ENCODE measurements at places on chromosomes 4 and X.

- DNase-seq: no peak
Measured at GRCh38 chr4:92104506-92104905, 199.3 kb upstream of the GRID2 start.

- DNase-seq: no peak
Measured at GRCh38 chrX:143633461-143634308, 2.2 kb downstream of the SLITRK4 start.

DNA sequence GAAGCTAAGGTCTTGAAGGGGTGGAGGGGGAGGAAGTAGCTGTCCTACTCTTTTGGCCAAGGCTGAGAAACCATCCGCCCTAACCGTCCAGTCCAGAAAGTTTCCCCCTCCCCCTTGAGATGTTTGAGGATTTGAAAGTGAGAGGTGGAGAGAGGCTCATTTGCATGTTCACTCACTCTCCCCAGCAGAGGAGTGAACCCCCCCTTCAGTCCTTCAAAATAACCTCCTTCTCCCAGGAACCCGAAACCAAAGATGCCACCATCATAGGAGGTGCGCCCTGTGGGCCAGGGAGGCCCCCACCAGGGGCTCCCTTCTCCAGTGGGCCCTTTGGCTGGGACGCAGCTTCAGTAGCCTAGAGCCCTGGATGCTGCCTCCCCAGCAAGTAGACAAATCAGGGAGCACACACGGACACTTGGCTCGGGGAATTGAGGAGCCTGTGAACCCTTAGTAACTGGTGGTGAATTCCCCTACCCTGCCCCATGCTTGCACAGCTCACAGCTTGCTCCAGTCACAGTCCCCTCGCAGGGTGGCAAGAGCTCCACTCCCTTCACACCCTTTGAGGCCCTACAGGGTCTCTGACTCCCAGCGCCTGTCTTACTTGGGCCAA lies 25.6 kb downstream of the ELF4 start:
- DNase-seq: no peak

- DNase-seq: no peak
Measured at GRCh38 chr4:90996813-90997212, 869.6 kb downstream of the CCSER1 start.

DNA sequence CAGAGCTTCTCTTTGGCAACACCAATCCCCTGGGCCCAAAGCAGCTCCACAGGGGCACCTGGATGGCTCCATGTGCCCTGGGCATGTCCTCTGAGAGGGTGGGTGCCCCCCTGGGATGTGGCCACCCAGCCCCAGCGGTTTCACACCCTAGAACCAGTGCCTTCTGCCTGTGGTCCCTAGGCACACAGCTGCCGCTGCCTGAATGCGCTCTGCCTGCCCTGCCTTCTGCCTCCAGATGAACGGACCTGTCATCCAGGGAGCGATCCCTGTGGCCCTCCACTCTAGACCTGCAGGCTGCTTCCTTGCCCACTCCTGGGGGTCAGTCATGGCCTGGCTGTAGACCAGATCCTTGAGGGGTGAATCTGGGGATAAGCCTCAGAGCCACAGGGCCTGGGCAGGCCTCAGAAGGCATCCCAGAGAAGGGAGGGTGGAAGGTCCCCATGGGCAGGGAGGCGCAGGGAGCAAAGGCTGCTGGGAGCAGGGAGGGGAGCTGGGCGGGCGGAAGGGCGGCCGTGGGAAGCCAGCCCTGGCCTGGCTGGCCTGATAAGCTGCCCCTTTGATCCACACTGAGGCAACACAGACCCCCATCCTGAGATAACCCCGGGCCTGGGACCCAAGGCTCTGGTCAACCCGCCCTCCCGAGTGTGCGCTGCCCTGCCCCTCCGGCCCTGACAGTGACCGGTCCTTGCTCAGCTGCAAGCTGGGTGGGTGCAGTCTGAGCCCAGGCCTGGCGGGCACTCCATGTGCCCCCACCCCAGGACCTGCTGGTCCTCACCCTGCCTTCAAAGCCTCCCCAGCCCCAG lies 8.1 kb upstream of the FGFR3 start:
- DNase-seq: no peak

GRCh38 chr4:88297212-88297516 lies 12.8 kb upstream of the PPM1K start:
- no peak for DNase-seq

- DNase-seq: no peak
Measured at GRCh38 chr4:184934184-184934583, 84.1 kb upstream of the HELT start.

DNA sequence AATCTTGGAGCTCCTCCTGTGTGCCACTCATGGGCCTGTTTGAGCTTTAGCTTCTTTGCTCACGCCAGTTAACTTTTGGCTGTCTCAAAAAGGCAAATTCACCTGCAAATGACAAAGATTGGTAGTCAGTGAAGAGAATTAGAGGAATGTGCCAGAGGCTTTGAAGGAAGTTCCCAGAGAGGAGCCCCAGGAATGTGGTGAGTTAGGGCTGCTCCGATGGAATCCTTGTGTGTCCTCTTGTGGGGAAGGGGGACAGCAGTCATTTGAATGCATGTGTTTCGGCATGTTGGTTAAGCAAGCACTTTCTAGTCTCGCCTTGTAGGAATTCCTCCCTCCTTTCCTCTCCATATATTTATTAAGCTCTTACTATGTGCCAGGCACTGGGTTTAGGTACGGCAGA lies 62.9 kb downstream of the ELF4 start:
- no peak for DNase-seq

DNA sequence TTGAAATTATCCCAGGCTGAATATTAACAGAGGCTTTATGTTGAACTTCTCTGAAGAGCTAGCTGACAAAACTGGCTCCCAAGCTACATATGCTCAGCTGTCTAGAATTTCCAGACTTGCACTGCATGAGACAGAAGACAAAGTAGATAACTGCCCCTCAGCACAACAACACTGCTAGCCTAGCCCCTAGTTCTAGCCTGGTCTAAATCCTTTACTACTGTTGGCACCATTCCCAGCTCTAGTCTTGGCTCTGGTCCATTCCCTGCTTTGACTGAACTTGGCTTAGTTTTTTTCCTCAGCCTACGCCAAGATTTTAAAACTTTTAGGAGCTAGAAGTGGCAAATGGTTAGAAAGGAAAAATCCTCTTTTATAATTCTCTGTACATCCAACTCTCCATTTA lies 7.6 kb upstream of the OPHN1 start:
- no peak for DNase-seq

DNA sequence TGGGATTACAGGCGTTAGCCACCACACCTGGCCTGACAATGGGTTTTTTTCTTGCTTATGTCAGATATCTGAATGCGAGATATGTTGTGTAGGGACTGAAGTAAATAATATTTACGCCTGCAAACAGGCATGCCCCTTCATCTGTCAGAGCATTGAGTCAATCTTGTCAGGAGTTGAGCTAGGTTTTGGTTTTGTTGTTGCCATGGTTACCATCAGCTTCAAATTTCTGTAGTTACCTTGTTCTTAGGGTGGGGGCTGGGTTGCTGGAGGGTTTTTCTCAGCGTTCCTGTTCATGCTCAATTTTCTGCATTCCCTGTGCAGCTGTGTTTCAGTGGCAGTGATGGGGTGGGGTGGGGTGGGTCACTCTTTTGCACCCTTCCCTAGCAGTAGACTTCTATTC lies 14.5 kb downstream of the MRPL1 start:
- DNase-seq: no peak

- DNase-seq: no peak
Measured at GRCh38 chr4:957581-958313, 15.6 kb downstream of the DGKQ start.

DNA sequence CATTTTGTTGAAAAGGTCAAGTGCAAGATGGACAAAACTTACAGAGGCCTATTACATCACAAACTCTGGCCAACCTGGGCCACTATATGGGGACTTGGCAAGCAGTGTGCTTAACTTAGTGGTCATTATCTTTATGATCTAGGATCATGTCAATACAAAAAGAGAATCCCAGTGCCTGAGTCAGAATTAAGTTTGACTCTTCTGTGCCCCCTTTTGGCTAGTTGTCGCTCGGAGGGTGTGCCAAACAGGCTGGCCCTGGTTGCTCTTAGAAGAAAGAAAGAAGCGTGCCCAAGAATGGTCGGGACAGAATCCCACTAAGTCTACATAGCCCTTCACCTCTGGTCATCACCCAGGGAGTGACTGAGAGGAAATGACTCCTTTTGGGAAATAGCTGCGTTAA lies 100.1 kb downstream of the EIF4E start:
- DNase-seq: no peak

- DNase-seq: no peak
Measured at GRCh38 chr4:183503497-183504063, 1.3 kb upstream of the ING2 start.

DNA sequence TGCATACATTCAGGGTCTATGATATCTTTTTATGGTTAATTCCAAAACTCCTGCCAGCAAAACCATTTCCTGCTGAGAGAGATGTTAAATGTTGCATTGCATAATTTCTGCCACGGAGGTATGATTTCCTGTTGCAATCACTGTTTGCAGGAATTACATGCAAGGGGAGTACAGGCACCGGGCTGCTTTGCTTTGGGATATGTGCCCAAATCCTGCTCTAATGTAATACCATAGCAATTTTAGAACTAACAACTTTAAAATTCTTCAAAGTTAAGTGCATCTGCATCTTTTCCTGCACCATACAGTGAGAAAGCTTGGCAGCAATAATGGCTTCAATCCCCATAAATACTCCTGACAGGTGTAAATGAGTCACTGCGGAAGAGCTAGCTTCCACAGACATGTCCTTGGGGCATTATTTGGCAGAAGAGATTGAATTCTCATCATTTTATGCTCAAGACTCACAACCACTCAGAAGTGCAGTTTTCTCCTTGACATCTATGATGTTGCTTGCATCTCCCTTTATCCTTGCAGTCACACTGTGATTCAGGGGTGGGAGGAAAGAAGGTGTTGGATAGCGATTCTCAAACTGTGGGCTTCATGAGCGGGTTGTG lies 29.6 kb downstream of the TRIM2 start:
- DNase-seq: no peak

DNA sequence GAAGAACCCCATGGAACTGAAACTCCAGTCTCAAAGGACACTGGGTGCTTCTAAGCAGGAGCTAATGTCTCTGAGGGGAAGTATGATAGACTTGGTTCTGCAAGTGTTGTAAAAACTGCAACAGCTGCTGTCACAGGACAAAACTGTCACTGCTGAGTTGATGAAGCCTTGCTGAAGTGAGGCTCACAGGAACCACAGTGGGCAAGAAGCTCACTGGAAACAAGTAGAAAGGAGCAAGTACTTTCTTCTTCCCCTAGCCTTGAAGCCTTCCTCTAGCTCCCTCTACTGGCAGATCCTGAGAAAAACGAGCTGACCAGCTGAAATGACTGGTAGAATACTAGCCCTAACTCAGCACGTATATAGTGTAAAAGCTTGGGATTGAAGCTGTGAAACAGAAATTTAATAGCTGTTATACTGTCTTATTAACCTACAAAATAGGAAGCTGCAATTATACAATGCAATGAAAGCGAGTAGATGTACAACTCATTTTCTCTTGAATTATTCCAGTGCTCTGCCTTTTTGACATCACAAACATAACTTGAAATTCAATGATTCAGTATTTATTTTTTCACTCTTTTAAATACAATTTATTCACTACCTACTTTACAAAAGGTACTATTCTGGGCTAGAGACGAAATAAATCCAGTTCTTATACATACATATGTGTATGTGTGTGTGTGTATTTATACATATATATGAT lies 91.4 kb downstream of the GABRB1 start:
- no peak for DNase-seq

DNA sequence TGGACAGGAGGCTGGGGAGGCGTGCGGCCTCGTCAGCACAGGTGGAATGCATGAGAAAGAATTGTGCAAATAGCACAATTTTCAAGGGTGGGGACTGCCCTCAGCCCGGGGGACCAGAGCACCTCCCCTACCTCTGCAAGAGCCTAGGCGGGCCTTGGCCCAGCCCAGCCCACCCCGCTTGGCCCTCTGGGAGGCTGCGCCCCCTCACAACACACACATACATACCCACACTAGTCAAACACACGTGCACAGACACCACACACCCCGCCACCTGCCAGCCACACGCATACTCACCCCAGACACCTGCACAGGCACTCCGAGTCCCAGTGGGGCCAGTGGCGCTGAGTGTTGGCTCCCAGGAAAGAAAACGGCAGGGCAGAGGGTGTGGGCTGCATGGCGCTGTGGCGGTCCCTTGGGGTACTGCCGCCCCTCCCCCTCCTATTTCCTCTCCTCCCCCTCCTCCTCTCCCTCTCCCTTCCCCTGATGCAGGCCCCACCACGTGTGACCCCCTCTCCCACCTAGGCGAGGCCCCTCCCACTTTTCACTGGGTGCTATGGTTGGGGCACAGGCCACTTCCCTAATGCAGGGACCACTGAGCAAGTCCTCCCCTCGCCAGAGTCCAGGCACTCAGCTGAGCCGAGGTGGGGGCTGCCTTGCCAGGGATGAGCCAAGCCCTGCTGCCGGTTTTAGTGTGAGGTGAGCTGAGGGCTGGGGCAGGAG lies 84.5 kb downstream of the FAM53A start:
- no peak for DNase-seq

DNA sequence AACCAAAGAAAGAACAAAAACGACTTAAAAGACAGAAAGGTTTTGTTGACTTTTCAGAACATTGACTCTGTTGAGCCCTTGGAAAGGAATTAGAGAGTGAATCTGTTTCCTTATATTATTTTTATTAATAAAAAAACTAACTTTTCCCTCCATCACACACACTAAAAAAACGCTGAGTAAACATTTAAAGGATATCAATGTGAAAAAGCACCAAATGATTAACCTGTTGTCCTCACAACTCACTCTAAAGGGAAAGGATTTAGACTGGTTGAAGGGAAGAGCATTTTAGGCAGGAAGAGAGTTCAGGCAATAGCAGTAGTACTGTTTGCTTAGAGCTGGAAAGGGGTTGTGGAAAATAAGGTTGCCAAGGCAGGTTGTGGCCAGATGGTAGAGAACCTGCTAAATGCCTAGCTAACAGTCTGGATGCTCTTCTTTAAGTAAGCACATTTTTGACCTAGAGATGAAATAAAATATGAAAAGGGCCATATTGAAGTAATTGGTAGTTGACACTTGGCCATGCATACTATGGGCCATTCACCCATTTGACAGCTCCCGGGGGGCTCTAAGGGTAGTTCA lies 98.0 kb upstream of the NDP start:
- no peak for DNase-seq

GRCh38 chr4:55458164-55458563 lies 62.4 kb downstream of the TMEM165 start:
- no peak for DNase-seq

- no peak for DNase-seq
Measured at GRCh38 chr4:186642530-186642929, 81.1 kb downstream of the FAT1 start.

DNA sequence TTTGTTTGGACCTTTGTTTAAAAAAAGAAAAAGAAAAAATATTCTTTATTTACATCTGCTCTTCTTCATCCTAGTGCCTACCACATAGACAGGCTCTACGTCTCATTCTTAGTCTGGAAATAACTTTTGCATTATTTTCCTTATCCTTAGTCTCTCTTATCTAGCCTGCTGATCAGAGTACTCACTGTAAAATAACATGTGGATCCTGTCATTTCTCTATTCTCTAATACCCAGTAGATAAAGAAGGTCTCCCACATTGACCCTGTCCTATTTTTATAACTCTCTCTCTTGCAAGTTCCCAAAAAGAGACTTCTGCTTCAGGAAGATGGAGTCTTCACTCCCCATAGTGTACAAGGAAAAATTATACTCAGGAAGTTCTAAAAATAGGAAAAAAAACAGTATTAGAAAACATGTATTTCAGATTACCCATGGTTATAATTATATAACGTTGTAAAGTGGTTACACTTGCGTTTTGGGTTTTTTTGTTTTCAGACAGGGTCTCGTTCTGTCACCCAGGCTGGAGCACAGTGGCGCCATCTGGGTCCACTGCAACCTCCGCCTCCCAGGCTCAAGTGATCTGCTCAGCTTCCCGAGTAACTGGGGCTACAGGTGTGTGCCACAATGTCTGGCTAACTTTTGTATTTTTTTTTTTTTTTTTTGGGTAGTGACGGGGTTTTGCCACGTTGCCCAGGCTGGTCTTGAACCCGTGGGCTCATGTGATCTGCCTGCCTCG lies 23.8 kb downstream of the ZFX start:
- no peak for DNase-seq
